HCEC 1CT (cell line): ENCODE measurements at places on chromosomes 4 and X.
A peak's percentile ranks its signal among the peaks of the same experiment; 100 is the strongest.

DNA sequence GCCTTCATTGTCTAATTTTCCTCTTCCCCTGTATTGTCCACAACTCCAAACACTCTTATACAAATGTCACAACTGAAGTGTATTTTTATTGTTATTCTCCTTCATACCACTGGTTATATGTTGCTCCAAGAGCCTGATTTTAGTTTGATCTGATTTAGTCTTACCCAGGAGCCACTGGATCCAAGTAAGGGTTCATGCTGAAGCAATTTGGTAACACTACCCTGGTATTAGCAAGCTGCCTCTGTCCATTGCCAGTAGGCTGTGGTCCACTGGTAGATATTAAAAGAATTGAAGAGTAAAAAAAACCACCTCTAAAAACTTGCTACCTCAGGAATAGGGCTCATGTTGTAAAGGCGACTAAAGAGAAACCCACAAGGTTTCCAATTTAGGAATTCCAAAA, 41.2 kb downstream of the AMOT start:
- no peak for DNase-seq

DNA sequence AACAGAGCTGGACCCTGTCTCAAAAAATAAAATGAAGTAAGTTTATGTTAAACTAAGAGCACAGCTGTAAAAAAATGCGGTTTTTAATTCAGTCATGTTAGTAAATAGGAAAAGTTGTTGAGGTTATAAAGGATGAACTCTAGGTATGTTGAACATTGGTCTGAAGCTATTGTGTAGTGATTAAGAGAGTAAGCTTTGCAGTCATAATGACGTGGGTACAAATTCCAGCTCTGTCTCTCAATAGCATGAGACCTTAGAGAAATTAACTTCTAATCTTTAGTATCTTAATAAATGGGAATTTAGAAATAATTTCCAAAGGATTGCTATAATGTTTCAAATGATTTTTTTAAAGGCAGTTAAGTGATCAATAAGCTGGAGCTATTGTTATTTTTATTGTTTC, 2.9 kb upstream of the YTHDC1 start:
- DNase-seq, result no peak

DNA sequence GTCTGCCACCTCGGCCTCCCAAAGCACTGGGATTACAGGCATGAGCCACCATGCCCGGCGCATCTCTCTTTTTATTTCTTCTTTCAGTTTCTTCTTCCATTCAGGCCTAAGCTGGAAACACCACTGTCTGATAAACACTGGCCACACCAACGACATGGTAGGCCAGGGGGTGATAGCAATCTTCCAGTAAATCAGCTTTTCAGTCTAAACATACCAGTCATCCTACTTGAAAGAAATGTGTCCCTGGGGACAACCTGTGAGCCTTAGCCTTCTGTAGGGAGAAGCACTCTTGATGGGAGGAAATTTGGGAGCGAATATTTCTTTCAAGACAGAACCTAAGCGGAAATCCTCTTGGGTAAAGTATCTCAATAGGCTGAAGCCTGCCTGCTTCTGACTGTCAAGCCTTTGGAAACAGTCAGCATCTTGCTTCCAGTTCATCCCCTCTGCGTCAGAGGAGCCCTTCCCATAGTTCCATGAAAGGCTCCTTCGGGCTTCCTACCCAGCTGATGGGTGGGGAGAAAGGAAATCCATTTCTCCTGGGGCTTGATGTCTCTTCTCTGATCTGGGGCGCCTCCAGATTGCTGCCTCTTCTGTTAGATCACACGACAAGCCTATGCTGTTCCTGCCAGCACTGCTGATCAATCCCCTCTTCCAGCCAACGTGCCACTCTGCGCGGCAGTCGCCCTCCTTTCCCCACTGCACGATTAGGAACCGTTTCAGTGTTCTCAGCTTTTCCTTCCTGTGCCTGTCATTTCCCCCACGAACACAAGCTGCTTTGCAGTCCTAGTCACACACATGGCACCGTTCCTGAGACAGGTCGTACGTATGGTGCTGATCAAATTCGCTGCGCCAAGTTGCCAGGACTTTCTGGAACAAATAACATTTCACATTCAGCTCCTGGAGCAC, 49.5 kb upstream of the CBR4 start:
- no peak for DNase-seq

DNA sequence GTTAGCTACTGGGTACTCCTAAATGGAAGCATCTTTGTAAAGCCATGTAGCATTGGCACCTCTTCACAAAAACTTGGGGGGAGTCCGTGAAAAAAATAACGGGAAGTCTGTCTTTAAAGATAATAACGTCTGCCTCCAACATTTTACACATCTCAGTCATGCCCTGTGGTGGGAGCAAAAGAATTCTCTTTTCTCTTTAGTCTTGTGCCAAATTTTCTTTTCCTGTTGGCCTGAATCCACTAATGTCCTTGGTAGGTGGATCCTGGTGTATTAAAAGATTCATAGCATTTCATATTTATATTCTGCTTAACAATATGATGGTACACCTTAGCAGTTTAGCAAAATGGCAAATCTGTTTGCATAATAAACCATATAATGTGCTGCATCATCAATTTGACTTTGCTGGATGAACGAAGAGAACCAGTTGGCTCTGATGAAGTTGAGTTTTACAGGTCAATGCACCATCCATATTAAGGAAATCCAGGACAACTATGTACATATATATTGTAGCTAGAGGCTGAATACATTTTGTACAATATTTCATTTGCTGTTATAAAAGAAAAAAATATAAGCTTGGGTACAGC, 746.4 kb upstream of the MAGEB2 start:
- DNase-seq, result no peak

DNA sequence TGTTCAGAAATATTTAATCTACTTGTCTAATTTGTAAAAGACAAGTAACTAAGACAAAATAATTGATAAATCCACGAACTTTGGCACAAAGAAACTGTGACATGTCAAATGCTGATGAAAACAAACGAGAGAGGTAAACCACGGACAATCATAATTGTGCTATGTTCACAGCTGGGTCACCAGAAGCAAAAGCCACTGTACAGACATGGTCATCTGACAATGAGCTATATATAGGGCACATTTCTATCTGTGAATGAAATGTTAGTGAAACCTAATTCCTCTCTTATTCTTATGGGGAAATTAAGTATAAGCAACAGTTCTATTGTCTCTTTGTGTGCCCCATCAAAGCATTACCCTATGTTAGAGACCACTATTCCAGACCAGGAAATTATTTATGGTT, 444.0 kb upstream of the TRAM1L1 start:
- no peak for DNase-seq

DNA sequence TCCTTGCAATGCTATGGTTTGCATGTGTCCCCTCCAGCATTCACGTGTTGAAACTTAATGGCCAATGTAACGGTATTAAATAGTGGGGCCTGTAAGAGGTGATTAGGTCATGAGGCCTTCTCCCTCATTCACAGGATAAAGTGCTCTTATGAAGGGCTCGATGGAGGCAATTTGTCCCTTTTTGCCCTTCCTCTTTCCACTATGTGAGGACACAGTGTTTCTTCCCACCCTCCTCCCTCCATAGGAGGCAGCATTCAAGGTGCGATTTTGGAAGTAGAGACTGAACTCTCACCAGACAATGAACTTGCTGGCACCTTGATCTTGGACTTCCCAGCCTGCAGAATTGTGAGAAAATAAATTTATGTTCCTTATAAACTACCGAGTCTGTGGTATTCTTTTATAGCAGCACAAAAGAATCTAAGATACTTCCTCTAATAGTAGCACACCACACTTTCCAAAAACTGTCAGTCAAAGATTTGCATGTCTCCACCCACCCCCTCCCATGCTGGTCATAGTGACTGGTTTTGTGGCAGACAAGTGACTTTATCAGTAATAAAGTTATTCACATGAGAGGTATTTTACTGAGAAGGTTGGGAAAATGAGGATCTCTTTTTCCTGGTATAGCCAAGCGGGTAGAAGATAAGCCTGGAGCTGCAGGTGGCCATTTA, 113.5 kb upstream of the TTC29 start:
- DNase-seq, result no peak

GRCh38 chrX:10741550-10741949, 121.2 kb upstream of the MID1 start:
- DNase-seq, result no peak

DNA sequence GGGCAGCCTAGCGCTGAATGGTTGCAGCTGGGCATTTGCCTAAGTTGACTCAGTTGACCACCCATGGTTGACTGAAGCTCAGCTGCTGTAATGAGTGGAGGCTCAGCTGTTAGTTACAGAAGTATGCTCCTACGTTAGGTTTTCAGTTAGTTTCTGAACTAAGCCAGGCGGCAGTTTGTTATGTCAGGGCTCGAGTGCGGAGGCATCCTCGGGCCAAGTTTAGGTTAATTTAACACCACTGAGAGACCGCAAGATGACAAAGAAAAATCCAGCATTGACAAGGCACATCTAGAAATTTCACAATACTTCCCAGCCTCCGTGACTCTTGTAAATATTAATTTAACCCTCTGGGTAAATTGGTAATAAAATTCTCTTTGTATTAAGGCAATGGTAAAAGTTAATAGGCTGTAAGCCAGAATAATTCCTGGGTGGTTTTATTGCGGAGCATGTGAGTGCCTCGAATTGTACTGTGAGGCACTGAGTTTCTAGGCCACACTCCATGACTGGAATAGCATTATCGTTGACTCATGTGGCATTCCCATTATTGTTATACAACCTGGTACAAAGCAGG, 33.1 kb upstream of the CDKN2AIP start:
- peak; percentile 4 for DNase-seq

GRCh38 chrX:118593407-118593806, 97.8 kb downstream of the DOCK11 start:
- no peak for DNase-seq

DNA sequence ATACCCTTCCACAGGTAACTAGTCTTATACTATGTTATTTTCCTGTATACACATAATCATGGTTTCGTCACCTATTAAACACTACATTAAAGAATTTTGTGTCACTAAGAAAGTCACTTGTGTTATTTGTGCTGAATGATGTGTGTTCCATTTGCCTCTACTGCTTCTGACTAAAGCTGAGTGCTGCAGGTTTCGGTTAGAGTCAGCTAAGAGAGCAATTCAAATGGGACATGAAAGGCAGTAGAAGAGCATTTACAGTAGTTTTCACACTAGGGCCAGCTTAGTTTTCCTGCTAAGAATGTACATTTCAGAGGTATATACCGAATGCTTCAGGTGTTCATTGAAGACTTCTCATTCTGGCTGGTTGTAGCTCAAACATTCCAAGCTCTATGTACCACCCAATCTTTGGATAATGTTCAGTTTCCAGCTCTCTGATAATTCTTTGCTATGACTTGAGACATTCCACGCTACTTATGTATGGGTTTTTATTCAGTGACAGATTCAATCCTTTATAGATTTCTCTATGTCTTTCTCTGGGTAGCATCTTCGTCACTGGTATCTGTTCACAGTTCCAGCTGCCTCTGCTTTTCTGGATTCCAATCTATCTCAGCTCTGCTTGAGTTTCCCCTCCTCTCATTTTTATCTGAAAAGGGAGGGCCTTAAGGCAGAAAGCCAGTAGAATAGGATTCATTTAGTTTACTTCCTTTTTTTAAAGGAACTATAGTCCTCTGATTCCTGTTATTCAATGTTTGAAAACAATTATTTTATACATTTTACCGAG, 164.4 kb downstream of the CXXC4 start:
- DNase-seq, result no peak

- DNase-seq, result peak; percentile 52
Observed at GRCh38 chrX:34918856-34919255, 23.7 kb upstream of the FAM47B start.

- no peak for DNase-seq
Observed at GRCh38 chr4:52750819-52751486, at the start of gene ERVMER34-1. Gene ERVMER34-1, minus strand, starts transcription at chr4:52751425. Its CDS starts 5,905 bp downstream, at chr4:52745520.

GRCh38 chr4:48103483-48104139, 30.4 kb downstream of the TXK start:
- no peak for DNase-seq

GRCh38 chrX:122238801-122239200, 945.3 kb upstream of the GRIA3 start:
- no peak for DNase-seq

DNA sequence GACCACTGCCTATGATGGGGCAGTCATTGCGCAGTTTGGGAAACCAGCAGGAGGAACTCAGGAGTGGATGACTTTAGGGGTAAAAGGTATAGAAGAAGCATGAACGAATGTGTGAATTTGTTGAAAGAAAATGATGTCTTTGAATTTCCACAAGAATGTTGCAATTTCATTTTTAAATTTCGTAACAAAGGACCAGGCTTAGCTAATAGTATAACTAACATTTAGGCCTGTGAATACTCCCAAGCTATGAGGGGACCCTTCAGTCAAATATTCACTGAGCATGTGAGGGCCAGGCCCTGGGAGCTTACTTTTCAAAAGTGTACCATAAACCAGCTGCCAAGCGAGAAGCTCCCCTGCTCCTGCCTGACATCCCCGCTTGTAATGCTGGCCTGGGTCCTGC, 5.3 kb downstream of the MPC1L start:
- no peak for DNase-seq

DNA sequence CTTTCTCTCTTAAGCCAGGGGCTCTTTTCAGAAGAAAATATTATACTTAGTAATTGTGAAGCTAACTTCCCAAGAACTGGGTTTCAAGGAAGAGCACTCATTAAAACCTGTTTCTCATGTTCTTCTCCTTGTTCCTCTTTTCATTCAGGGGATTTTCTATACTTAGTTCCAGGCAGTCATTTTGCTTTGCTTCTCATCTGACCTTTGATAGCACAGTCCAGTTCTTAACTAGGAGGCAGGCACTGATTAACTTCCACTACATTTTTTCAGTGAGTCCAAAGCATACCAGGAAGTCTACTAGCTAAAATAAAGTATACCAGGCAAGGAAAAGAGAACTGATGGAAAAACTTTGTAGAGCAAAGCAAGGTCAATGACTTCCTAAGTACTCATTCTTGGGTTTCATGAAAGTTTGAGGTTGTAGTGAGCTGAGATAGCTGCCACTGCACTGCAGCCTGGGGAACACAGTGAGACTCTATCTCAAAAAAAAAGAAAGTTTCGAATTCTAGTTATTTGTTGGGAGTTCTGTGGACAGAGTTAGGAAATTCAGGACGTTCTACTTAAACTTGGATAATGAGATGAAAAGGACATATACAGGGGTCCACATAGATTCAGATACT, 190.1 kb upstream of the HS3ST1 start:
- no peak for DNase-seq

GRCh38 chr4:147078875-147079658, 133.4 kb upstream of the TTC29 start:
- DNase-seq, result no peak

DNA sequence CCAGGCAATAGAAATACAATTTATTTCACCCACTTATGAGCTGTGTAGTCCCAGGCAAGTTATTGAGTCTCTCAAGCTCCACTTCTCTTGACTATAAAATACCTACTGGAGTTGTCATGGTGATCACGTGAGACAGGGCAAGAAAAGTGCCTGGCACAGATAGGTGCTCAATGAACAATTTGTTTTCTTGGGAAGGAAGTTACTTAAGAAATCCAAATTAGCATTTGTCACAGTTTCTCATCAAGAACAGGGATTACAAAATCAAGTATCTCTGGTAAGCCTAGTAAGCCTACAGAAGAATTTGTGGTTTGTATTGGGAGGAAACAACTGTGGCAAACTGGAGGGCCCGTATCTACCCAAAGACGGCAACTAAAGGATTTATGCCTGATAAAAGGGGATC, 37.5 kb upstream of the RASGEF1B start:
- DNase-seq, result no peak
